NCI-H1105 (cell line): ENCODE measurements at places on chromosomes 16 and 17.

DNA sequence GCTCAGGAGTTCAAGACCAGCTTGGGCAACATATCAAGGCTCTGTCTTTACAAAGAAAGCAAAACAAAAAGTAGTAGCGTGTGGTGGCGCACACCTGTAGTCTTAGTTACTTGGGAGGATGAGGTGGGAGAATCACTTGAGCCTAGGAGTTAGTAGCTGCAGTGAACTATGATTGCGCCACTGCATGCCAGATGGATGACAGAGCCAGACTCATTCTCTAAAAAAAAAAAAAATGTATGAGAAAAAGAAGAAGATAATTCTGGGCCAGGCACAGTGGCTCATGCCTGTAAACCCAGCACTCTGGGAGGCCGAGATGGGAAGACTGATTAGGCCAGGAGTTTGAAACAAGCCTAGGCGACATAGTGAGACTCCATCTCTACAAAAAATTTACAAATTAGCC is 28.5 kb downstream of the STAT5B start:
- DNase-seq = no peak

GRCh38 chr16:24845726-24846547 is at the start of gene SLC5A11:
Gene SLC5A11 (plus strand): TSS chr16:24845963. CDS start chr16:24858644, 12,681 bp downstream.
- DNase-seq = no peak

DNA sequence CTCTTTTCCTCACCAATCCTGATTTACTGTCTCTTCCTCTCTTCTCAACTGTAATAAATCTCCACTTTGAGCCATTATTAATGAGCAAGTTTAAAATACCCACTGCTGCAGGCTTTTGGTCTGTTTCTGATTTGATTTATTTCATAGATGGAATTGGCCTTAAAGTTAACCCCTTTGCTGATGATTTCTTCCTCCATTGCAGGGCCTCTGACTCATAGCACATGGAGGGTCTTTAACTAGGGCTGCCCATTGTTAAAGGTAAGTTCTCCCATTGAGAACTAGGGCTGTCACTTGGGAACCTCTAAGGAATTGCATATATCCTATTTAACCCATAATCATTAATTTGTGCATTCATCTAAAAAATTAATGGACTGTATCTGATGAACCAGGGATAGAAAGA is 221.2 kb downstream of the CA10 start:
- DNase-seq = no peak

DNA sequence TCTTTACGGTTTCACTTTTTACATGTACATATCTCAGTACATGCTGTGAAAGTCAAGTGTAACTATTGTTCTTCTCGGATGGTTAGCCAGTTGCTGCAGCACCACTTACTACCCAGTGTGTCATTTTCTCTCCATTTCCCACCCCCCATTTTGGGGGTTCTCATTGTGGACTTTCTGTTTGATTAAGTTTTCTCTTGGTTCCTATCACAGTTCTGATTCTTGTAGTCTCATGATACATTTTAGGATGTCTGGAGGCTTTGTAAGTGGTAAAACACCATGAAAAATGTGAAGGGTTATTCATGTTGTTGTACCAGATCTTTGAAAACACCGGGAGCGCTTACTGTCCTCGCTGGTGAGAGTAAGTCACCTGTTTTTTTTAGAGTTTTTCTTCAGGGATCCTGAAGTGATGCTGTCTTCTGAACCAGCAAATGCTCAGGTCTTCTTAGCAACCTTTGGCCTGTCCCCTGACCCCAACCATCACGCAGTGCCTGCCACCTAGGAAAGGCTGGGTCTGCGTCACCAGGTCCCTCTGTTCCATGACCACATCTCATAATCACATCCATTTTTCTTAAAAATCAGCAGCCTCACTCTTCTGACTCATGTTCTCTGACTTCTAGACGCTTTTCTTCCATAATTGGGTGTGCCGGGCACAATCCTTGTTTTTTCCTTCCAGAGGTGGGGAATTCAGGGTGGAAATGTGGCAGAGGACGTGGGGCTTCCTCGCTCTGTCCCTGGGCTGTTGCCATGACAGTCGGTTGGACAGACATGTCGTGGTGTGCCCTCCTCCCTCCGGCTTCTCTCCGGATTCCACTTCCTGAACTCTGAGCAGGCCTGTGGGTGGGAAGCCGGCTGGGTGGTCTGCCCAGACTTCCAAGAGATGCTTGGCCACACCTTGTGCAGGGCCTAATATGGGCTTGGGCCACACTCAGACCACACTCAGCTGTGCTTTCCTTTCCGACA is 102.6 kb downstream of the NTN1 start:
- DNase-seq = no peak

DNA sequence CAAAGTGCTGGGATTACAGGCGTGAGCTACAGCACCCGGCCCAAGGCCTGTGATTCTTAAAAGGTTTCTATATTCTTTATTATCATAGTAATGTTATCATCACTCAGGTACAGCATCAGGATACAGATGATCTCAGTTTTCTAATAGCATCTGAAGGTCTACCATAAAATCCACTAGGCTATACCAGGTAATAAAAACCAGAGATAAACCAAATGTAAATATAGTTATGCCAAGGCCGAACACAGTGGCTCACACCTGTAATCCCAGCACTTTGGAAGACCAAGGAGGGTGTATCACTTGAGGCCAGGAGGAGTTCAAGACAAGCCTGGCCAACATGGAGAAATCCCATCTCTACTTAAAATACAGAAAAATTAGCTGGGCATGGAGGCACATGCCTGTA is 53.8 kb downstream of the SYNRG start:
- no peak for DNase-seq

GRCh38 chr16:4092547-4093265 is 23.5 kb downstream of the ADCY9 start:
- DNase-seq = no peak

- DNase-seq = no peak
Measured at GRCh38 chr17:7632492-7632894, 2.6 kb downstream of the SHBG start.

DNA sequence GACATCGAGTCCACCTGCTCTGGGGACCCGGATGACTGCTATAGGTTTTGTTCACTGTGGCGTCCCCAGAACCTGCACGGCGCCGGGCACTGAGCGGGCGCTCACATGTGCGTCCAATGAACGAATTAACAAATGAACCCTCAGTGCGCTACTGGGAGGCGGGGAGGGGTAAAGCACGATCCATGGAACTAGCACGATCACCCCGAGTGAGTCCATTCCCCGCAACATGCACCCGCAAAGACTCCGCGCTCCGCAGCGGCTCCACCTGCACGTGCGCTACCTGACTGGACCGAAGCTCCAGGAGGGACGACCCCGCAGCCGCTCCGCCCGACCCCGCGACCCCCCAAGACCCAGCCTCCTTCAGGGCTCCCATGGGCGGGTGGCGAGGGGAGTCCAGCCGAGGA is 491 bp downstream of the TRAP1 start:
- no peak for DNase-seq

GRCh38 chr17:74737299-74738050 is 419 bp downstream of the RAB37 start:
- peak; percentile 11 for DNase-seq

DNA sequence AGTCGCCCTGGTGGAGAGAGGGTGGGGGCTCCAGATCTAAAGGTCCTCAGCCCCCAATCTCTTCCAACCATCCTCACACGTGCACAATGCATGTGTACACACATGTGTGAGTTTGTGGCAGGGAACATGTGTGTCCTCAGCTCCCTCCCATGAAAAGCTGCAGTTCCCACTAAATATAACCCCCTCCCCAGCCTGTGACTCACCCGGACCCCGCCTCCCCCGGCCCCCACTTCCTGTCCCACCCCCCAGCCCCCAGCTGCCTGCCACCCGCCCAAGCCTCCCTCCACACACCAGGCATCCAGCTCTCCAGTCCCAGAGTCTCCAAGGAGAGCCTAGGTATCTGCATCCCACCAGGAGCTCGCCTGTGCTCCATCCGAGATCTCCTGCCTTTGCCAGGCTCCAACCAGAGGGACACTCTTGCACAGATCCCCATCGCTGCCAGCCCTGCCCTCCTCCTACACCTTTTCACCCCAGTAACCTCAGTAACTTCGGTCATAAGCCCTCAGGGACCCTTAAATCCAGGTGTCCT is 3.9 kb downstream of the DLG4 start:
- no peak for DNase-seq
